NCI-H1092 (cell line): ENCODE measurements at places on chromosomes 1 and 21.

DNA sequence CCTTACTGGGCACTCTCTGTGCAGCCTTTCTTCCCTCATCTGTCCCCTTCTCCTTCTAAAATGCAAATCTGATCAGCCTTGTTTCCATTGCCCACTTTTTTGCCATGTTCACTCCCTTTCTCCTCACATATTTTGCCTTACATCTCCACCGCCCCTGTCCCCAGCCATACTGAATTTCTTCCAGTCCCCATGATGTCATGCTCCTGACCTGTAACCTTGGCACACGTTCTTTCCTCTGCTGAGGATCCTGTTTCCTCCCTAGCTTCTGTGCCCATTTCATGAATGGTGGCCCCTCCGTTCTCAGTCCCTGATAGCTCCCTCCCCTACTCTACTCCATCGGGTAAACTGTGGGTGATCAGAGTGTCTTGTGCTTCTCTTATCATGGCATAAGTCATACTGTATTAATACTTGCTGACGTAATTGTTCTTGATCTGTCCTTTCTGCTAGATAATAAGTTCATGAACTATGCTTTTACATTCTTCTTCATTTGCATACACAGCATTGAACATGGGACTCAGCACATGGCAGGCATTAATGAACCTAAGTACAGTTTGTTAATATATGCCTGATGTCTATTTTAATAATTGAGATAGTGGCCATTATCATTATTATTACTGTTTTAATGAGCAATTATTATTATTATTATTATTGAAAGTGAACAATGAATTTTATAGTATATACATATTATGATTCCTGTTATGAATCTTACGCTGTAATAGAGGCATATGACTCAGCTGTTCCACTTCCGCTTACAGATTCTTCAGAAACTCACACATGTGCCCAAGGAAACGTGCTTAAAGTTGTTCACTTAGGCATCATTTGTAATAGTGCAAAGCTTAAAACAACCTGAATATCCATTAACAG, 28.5 kb downstream of the MAP3K21 start:
- DNase-seq, result no peak

- DNase-seq, result no peak
Observed at GRCh38 chr1:183186841-183187240, 777 bp downstream of the LAMC2 start.

DNA sequence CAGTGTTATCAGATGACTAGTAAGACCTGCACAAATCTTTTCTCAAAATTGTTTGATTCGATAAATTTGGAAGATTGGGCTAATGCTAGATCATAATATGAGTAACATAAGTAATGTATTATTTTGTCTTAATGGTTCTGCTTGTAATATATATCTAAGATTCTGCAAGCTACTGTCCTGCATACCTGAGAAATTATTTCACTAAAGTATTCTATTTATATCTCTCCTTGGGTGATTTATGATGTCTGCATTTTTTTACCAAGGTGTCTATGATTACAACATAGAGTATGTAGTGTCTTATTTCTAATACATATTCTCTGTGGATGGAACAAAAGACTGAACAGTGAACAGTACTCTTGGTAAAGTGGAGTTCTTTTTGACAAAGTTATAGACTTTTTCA, 166.6 kb downstream of the CLEC20A start:
- DNase-seq, result no peak

DNA sequence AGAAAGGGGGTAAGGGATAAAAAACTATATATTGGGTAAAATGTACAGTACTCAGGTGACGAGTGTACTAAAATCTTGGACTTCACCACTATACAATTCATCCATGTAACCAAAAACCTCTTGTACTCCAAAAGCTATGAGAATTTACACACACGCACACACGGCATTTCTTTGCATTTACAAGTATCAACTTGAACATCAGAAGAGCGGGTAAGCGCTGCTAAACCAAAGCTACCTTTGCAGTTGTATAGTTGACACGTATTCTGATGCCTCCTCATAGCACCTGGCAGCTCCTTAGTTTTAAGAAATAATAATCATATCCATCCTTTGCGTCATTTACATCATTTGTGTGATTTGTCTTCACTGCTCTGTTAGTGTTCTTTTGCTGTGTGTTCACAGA, 17.6 kb downstream of the CDC42BPA start:
- no peak for DNase-seq

GRCh38 chr1:9143250-9143649, 14.3 kb upstream of the GPR157 start:
- DNase-seq, result no peak

- no peak for DNase-seq
Observed at GRCh38 chr21:33767236-33767635, 124.9 kb downstream of the ITSN1 start.

DNA sequence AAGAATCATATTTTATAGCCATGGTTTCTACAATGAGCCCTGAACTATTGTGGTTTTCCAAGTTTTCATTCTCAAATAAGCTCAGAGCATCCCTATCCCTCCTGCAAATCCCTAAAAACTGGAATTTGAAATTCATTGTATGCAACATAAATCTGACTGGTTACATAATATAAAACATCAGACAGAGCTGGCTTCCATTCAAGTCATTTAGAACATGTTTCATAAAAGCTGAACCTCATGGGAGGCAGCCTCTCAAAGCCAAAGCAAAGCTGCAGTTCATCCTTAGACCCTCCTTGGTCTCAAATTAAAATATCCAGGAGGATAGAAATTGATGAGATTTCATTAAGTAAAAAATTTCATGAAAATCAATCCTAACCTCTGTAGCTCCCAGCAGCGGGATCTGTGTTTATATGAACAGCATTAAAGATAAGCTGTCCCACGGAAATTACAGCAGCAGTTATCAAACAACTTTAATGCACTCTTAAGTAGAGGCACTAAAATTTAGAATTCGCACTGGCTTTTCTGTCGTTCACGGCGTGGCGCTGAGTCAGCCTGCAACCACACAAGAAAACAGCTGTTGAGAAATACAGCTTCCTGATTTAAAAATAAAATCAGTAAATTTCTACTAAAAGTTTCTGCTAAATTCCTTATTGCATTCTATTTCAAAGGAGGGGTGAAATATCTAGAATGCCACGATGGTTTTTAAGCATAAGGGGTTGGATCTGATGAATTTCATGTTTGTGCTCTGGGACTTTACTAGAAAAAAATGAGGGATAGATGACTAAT, 99.9 kb upstream of the TIAM1 start:
- DNase-seq, result no peak

DNA sequence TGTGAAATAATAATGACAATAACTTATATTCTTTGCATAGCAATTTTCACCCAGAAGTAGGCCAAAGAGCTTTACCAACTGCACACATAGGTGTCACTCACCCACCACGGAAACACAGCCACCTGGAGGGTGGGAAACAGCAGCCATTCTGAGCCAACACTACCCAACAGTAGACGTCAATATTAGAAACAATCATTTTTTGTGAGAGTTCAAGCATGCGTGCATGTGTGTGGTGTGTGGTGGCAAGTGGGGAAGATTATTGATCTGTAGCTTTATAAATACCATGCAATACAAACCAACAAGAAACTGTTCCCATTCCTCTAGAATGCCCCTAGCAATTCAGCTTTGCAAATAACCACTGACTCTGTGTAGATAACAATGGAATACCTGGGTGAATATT, 19.1 kb downstream of the PROX1 start:
- DNase-seq, result no peak

- no peak for DNase-seq
Observed at GRCh38 chr21:32795802-32796559, 24.4 kb upstream of the PAXBP1 start.

DNA sequence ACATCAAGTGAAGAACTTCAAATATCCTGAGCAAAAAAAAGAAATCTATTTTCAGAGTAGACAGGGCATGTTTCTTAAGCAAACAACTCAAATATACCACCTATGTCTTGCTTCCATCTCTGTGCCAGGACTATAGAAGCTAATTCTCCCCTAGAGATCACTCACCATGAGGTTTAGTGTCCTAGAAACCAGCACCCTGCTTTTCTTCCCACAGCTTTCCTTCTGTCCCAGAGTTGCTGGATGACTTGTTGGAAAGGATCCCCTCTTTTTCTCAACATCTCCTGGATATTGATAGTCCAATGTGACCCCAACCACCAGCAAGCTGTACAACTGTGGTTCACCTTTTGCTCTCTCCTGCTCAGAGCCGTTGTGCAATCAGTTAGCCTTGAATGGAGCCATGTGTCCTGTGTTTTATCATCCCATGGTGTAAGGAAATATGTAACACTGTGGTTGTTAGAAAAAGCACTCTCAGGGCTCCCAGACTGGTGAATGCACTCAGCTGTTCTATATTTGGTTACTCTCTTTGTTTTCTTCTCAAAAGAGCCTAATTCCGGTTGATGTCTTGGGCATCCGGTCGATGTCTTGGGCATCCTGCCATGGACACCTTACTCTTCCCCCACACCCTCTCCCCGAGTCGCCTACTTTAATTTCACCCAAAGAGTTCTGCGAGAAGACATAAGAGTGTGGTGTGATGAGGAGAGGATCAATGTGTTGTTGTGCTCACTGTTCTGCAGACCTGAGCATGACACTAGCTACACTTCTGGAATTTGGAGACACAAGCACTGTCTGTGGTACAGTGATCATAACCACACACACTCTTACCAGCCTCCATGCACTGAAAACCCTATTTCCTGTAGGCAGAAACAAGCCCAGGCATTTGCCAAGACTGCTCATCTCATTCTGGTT, 1.7 kb downstream of the TNFSF4 start:
- no peak for DNase-seq

DNA sequence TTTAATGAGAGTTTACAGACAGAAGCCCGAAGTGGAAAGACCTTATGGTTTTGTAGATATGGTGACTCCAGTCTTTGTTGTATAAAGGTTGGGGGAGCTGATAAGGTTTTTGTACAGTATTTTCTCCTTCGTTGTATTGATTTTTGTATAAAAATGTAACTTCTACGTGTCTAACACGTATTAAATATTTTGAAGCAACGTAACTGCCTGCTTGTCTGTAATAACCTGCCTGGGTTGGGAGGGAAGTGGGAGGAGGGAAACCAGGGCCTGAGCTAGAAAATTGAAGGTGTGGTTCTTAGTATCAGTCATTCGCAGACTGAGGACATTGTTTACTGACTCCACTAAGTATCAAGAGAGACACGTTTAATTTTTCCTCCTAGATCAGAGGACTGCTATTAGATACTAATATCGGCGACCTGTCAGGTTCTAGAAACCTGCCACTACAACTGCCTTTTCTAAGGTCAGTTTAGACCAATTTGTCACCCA, 2.2 kb downstream of the IER5 start:
- DNase-seq, result no peak

- DNase-seq, result no peak
Observed at GRCh38 chr1:12173631-12174121, 6.9 kb downstream of the TNFRSF1B start.

DNA sequence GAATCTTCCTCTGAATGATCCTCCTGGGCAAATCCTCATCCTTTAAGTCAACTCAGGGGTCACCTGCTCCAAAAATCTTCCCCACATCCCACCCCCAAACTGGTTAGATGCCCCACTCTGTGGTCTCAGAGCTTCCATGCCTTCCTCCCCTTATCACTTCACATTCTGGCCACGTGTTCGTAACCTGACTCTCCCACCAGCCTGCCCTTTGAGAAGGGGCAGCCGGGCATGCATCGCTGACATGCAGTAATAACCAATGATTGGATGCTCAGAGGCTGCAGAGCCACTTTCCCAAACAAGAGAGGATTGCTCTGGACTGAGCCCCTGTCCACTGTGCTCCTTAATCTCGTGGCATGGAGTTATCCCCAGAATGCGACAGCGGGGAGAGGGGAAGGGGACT, 7.0 kb downstream of the LELP1 start:
- no peak for DNase-seq

- DNase-seq, result no peak
Observed at GRCh38 chr21:17759511-17760178, 59.5 kb downstream of the C21orf91 start.

- peak; percentile 17 for DNase-seq
Observed at GRCh38 chr1:171226747-171227370, 21.4 kb upstream of the FMO1 start.

DNA sequence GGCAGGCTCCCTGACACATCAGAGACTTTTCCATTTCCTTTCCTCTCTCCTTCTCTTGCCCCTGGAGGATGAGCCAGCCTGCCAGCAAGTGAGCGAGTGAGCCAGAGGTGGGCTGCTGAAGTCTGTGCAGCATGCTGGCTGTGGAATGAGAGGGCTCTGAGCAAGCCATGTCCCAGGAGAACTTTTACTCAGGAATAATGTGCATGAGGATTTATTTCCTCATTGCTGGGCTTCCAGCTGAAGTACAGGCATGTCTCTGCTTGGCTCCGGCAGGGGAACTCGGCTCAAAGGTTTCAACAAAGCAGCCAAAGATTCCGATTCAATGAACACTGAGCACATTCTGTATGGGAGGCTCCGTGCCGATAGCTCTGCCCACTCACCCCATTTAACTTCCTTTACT, 43.7 kb downstream of the UBIAD1 start:
- no peak for DNase-seq

DNA sequence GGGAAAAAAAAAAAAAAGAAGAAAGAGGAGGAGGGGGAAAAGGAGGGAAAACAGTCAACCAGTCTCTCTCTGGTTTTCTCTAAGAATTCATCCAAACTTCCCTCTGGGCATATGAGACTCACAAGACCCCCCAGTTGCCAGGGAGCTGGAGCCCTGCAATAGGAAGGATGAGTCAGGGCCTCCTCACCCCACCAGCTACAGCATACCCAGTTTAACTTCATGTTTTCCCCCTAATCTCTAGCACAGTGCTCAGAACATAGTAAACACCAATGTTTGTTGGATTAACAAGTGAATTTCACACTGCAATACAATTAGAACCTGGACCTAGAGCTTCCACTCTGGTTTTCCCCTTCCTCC, 7.8 kb downstream of the F11R start:
- DNase-seq, result no peak

GRCh38 chr1:43004587-43005459, 46.2 kb upstream of the SLC2A1 start:
- no peak for DNase-seq

- no peak for DNase-seq
Observed at GRCh38 chr1:226695335-226695900, 43.7 kb downstream of the ITPKB start.

DNA sequence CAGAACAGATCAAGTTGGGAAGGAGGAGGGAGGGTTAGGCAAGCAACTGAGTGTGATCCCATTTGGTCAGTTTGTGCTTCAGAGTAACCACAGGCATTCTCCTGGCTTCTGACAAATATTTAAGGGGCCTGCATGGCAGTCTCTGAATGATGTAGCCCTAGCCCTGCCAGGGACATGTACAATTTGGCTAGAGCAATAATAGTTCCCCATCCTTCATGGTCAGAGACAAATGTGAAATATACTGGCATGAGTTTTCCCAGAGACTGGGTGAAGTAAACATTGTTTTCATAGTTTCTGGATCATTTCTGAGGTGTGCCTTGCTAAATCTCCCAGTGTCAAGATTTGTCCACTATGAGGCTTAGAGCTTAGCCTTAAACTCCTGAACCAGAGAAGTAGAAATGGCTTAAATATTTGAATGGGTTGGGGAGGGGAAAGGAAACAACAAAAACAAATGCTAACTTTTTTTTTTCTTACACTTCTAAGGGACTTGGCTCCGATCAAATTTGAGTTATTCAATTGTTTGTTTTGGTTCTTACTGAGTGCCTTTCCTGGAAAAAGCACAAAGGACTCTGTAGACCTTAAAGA, 42.0 kb upstream of the UBE2U start:
- no peak for DNase-seq

GRCh38 chr1:50502147-50502546, 78.9 kb upstream of the DMRTA2 start:
- no peak for DNase-seq

GRCh38 chr21:28228636-28228995, 764.1 kb downstream of the LTN1 start:
- DNase-seq, result no peak
